Astrocyte of the hippocampus (primary cell): ENCODE measurements at places on chromosomes 4 and X.

DNA sequence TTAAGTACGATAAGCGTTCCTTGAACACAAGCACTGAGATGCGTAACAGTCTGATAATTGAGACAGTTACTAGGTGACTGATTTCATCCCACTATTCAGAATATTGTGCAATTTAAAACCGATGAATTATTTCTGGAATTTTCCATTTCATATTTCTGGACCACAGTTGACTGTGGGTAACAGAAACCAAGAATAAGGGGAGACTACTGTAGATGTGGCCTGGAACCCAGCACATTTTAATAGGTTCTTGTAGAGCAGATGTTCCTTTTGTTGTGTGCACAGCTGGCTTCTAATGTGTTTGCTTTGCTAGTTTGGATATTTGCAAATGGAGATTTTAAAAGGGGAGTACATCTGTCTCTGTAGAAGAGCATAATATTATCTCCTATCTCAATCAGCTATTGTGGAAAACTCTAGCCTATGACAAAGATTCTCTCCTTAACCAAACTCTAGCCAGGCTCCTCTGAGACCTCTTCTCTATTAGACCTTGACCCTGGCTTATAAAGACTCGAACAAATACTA lies 16.4 kb downstream of the NAAA start:
- no peak for DNase-seq

DNA sequence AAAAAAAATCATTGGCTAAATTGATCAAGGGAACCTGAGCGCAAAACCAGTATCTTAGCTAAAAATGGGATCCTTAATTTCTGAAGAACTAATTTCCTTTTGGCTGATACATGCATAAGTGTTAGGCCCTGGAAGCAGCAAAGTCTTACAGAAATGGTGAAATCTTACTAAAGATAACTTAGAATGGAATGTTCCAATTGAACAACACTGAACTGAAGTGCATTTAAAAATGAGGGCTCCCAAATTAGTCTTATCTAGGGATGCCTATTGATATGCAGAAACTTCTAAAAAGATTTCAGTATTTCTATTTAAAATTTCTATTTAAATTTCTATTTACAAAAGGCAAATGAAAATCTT lies 120.7 kb upstream of the BANK1 start:
- DNase-seq = no peak

DNA sequence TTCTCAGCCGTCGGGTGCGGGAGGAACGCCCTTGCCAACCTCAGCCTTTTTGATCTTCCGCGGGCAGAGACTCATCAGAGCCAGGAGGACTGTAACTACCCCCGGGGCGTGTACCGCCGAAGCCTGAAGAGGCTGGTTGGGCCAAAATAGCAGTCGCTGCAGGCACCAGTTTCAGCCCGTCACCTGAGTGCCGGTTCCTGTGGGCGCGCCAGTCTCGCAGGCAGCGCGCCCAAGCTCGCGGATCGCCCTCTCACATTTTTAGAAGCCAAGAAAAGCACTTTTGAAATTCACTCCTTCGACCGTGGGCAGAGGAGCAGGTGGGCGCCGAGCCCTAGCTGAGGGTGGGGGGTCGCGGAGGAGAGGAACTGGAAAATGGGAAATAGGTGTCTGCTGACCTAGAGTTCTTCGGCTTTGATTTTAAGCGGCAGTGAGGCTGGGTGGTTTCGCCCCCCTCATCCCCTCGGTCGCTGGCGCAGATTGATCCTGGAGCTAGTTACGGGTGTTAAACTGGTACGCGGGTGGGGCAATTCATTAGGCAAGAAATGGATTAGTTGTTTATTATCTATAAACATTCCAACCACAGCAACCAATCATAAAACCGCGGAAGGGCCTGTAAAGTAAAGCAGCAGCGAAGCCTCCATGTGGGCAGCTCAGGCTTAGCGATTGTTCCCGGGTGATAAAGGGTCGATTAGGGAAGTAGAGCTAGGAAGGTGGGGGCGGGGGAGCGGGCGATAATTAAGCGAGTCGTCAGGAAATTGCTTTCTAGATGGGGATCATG lies 69.2 kb downstream of the FBXO8 start:
- DNase-seq = peak; percentile 17

GRCh38 chrX:87006561-87006960 lies 511.0 kb upstream of the KLHL4 start:
- DNase-seq = no peak

- no peak for DNase-seq
Measured at GRCh38 chr4:39937683-39938268, 39.9 kb downstream of the PDS5A start.

GRCh38 chrX:81259020-81259713 lies 57.3 kb downstream of the SH3BGRL start:
- DNase-seq = peak; percentile 48

DNA sequence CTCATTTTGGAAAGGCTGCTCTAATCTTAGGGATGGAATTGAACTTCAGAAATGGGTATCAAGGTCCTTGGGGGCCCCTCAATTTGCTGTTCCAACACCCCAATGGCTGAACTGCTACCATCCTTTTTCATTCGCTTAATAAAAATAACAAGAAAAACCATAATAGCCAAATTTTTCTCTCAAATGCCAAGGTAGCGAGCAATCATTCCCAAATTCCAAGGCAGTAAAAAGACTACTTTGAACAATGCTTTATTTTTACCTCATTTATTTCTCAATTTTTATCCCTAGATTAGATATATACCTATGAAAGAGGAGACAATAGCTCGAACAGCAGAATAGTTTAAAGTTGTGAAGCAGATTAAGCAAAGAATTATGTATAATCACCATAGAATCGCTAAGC lies 323.4 kb upstream of the SLC7A11 start:
- DNase-seq = peak; percentile 5

GRCh38 chrX:150100261-150100660 lies 162.0 kb upstream of the EOLA2 start:
- DNase-seq = peak; percentile 55

GRCh38 chr4:46648088-46648744 lies 258.3 kb upstream of the GABRA2 start:
- DNase-seq = no peak

- DNase-seq = no peak
Measured at GRCh38 chr4:113243312-113243711, 193.9 kb downstream of the ANK2 start.

DNA sequence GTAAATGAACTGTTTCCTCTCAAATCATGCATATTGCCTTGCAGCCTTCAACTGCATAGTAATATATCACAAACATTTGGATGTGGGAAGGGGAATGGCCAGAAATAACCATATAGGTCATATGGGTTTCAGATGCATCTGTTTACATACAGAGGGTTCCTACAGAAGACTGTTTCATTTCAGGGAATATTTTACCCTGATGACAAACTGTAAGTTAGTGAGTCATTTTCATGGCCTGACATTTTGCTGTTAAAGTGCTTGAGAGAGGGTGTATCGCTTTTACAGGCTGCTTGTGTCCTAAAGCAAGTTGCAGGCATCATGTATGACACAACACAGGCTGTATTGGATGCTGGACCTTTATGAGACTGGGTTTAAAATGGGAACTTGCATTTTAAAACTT lies 25.5 kb upstream of the AMOT start:
- no peak for DNase-seq

- no peak for DNase-seq
Measured at GRCh38 chrX:154420402-154420756, 8.1 kb upstream of the ATP6AP1 start.

DNA sequence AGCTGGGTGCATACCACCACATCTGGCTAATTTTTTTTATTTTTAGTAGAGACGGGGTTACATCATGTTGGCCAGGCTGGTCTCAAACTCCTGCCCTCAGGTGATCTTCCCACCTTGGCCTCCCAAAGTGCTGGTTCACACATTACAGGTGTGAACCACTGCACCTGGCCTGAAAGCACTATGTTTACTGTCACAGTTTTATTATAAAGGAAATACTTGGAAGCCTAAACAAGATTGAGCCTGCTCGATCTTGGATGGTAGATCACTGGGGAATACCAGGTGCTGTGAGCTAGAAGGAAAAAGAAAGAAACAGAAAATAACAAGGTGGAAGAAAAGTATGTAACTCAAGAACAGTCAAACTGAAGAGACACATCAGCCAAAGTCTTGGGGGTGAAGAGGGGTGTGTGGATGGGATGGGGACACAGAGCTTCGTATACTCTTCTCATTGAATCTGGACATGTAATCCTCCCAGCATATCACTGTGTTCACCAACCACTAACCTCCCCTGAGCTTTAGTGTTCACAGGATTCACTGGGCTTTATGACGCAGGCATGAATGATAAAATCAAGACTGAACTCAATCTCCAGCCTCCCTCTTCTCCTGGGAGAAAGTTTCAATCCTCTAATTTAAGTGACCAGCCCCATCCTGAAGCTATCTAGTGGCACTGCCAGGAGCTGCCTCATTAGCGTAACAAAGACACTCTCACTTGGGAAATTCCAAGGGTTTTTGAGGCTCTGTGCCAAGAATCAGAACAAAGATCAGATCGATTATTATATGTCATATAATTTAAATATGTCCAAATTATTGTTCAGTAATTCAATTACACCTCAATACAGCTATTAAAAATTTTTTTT lies 40.9 kb downstream of the PDS5A start:
- DNase-seq = peak; percentile 38

- DNase-seq = no peak
Measured at GRCh38 chr4:113899271-113900070, 80.0 kb downstream of the ARSJ start.

DNA sequence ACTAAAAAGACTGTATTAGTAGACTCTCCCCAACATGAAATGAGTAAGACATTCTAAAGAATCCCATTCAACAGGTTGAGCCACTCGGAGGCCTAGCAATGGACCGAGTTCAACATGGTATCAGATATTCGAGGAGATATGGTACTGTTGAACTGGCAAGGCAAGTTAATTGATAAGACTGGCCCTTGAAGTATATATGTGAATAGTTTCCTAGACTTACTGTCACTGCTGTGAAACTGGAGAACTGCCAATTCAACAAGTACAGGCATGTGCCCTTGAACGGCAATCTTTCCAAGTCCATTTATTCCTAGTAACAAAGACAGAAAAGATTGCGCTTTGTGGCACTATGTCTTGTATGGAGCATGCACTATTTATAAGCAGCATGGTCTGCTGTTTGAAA lies 24.4 kb downstream of the FAT1 start:
- peak; percentile 54 for DNase-seq

DNA sequence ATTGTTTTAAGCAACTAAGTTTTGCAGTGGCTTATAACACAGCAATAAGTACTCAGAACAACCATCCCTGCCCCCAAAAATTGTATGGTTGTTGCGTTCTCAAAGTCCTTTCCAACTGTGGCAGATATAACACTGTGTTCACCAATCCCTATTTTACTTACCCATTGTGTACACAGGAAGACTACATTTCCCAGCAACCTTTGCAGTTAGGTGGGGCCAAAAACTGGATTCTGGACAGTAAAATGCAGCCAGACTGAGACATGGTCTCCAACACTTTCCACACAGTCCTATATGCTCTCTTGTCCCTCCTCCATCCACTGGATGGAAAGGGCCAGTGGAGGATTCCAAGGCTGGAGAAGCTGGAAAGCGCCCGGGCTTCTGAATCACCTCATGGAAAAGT lies 523.6 kb downstream of the BCOR start:
- no peak for DNase-seq

DNA sequence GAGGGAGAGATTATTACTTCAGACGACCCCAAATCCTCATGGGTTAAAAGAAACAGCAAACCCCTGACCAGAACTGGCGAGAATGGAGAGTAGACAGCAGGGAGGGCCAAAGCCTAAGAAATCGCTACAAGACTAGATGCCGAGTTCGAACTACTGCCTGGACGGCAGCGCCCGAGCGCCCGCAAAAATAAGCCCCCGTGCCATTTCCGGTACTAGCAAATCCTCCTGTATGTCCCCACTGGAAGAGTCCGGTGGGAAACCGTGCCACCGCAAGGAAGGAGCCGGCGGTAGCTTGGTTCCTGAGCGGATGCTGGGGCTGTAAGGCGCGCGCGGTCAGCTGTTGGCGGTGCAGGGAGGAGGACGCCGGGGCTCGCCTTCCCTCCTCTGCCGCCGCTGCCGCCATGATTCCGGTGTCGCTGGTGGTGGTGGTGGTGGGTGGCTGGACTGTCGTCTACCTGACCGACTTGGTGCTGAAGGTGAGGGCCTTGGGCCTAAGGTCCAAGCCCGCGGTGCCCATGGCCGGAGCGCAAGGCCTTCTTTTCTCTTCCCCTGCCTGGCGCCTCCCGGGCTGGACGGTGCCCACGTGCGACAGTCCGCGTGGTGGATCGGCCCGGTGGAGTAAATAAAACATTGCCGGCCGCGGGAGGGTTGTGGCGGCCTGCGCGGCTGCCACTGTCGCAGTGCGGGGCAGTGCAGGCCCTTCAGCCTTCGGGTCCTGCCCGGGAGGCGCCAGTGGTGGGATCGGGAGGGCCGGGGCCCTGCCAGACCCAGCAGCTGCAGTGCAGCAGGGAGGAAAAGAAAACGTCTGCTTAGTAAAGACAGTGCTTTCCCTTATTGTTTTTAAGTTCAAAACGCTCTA lies at the start of gene MBTPS2:
Gene MBTPS2, plus strand, starts transcription at position 284 of the 859 bp plus-strand sequence. Its CDS starts 118 bp downstream, at position 402.
- DNase-seq = peak; percentile 93

DNA sequence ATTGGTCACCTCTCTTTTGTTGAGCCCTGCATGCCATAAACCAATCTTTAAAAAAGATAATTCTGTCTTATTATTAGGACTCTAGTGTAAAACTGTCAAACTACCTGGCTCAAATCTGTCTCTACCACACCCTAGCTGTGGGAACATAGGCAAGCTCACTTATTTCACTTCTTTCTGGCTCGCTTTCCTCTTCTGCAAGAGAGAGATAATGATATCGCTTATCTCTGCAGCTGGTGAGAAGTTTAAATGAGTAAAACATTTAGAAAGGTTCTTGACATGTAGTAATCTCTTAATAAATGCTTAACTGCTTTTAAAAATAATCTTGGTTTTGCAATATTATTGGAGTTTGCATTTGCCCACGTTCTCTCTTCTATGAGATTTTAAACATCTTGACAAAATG lies 1109.2 kb downstream of the RAPGEF2 start:
- DNase-seq = no peak

GRCh38 chrX:34918856-34919255 lies 23.7 kb upstream of the FAM47B start:
- peak; percentile 55 for DNase-seq

DNA sequence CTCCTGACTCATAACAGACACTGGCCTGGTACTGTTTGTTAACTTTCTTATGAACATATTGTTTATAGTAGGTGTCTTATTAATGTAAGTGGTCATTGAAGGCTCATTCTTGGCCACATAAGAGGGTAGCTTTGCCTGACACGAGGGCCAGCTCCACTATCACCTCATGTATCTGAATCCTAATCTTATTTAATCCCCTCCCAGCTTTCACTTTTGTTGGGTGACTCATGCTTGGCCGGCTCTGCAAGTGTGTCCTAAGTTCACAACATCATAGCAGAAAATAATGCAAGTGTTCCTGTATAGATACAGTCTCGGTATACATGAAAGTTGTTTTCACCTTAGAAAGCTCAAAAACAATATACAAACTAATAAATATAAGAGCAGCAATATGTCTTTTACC lies 283.8 kb downstream of the IQCM start:
- DNase-seq = peak; percentile 47

- no peak for DNase-seq
Measured at GRCh38 chr4:57631147-57631546, 521.0 kb upstream of the IGFBP7 start.

- no peak for DNase-seq
Measured at GRCh38 chrX:91331476-91331875, 103.2 kb upstream of the PABPC5 start.
